ENCODE measurements at places on chromosomes 7 and 10. TPM values are rescaled to one million over a fixed set of nuclear protein-coding genes. Genes with fewer than 3 reads are reported as not detected.

GRCh38 chr10:26881600-26882331 is 21.0 kb upstream of the ABI1 start:
- DNase-seq, result no peak

- DNase-seq, result peak; percentile 62
These were observed 111.2 kb upstream of the TCERG1L start for GRCh38 chr10:131422731-131423130.

GRCh38 chr10:58266003-58266825 is 1.5 kb downstream of the IPMK start:
- no peak for DNase-seq

HSPA12A gene
- total RNA-seq, result 20.5 TPM

GRCh38 chr7:157397731-157398691 is 61.2 kb downstream of the DNAJB6 start:
- peak; percentile 86 for DNase-seq

COL1A2 gene
- 780 TPM for total RNA-seq

DNA sequence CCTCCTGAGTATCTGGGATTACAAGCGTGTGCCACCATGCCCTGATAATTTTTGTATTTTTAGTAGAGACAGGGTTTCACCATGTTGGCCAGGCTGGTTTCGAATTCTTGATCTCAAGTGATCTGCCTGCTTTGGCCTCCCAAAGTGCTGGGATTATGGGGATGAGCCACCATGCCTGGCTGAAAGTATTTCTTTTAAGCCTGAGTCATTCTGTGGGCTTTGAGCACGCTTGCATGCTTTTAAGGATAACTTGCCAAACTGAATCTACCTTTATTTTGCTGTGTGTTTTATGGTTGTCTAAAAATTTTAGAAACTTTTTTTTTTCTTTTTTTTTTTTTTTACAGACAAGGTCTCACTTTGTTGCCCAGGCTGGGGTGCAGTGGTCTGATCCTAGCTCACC is 33.2 kb downstream of the CNNM2 start:
- no peak for DNase-seq

DNA sequence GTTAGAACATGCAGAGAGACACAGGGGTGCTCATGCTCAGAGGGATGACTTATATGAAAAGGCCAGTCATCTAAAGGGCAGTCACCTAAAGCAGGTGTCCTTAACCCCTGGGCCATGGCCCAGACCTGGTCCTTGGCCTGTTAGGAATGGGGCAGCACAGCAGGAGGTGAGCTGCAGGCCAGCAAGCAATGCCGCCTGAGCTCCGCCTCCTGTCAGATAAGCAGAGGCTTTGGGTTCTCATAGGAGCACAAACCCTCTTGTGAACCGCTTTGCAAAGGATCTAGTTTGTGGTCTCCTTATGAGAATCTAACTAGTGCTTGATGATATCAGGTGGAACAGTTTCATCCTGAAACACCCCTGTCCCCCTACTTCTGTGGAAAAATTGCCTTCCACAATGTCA is 14.5 kb downstream of the ANKRD7 start:
- no peak for DNase-seq

CASD1 gene
- 20.0 TPM for total RNA-seq

PPP1R3C gene
- 51.2 TPM for total RNA-seq

SLC26A3 gene
- total RNA-seq, result not detected

DNA sequence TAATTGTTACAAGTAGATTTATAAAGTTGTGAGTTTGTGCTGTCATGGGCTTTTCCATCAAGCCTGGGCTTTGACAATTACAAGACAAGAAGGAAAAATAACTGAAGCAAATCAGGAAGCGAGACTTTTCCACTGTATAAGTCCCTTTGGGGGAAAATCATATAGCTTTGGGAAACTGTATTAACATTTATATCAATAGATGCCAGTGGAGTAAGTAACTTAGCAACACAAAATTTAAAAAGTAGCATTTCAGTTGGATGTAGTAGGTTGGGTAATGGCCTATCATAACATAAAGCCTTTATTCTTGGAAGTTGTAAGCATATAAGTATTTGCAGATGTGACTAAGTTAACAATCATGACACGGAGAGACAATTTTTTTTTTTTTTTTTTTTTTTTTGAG is 931.1 kb downstream of the CNTNAP2 start:
- no peak for DNase-seq

FZD1 gene
- 25.4 TPM for total RNA-seq

- DNase-seq, result no peak
These were observed 154.1 kb upstream of the MTPN start for GRCh38 chr7:136131304-136131630.

- no peak for DNase-seq
These were observed 168.3 kb downstream of the CHRM2 start for GRCh38 chr7:137036768-137037167.

GHRHR gene
- total RNA-seq, result 1.2 TPM

RPP38 gene
- 10.0 TPM for total RNA-seq

DNA sequence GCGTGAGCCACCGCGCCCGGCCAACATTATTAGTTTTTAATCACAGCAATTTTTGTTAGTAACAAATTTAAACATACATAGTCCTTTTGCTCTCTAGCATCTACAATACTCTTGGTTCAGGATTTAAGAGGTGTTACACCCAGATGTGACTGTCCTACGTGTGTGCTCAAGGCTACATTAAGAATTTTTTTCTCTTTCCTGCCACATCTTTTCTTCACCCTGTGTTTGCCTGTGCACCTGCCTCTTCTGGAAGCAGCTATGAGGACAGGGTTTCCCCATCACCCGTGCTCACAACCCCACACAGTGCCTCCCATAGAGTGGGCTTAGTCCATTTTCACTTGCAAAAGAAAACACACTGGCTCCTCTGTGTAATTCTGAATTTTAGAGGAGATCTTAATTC is 186.7 kb upstream of the KLF6 start:
- no peak for DNase-seq

GRCh38 chr7:126780993-126781392 is 471.7 kb downstream of the GRM8 start:
- no peak for DNase-seq

GRCh38 chr7:158843771-158844170 is 12.6 kb upstream of the DYNC2I1 start:
- no peak for DNase-seq

DNA sequence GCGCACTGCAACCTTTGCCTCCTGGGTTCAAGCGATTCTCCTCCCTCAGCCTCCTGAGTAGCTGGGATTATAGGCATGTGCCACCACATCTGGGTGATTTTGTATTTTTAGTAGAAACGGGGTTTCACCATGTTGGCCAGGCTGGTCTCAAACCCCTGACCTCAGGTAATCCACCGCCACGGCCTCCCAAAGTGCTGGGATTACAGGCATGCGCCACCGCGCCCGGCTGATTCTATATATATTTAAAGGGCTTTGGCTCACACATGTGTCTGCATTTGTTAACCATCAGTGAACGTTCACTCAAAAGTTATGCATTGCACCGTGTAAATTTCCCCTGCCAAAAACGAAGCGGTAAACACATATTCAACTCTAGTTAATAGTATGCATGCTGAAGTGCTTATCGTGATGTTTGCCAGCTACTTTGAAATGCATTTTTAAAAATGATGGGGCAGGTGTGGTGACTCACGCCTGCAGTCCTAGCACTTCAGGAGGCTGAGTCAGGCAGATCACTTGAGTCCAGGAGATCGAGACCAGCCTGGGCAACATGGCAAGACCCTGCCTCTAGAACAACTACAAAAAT is 17.7 kb upstream of the WIPI2 start:
- peak; percentile 50 for DNase-seq

GRCh38 chr7:140631021-140631420 is 9.6 kb downstream of the DENND2A start:
- DNase-seq, result no peak

GRM3 gene
- total RNA-seq, result not detected

MLXIPL gene
- 3.3 TPM for total RNA-seq

DNA sequence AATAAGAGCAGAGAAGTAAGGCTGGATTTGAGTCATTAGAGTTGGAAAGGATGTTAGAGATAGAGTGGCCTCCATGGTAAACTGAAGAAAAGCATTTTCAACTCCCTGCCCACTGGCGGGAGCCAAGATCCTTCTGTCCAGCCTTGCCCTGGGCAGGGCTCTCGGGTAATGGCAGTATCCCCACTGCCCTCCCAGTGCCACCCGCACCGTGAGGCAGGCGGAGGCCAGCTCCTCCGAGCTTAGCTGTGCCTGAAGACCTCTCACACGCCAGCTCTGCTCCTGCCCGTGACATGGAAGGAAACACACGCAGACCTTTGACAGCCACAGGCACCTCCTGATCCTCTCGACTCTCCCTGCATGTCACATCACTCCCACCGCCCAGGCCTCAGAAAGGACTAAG is 22.3 kb downstream of the BCCIP start:
- no peak for DNase-seq

DNA sequence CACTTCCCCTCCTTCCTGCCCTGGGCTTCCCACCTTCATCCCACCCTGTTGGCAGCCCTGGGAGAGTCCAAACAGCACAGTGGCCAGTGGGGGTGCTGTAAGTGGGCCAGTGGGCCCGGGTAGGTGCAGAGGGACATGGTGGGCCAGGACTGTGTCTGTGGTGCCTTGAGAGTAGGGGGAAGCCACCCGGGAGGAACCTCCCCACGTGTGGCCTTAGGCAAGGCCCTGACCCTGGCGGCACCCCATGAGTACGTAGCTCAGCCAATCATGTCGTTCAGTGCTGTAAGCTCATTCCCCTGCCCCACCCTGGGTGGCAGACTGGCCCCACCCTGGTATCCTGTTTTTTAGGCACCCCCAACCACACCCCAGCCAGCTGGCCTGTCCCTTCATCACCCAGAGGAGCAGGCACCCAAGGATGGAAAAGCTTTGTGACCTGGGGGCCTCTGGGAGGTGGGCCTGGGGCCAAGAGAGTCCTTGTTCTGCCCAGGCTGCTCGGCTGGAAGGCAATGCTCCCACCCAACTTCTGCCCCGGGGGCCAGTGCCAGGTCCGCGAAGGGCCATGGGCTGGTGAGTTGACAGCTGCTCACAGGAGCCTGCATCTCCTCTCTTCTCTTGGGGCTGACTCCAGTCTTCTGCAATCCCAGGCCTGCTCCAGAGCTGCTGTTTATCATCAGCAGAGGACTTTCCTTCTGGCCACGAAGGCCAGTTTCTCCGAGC is 41.6 kb downstream of the TSPAN15 start:
- peak; percentile 78 for DNase-seq

DNA sequence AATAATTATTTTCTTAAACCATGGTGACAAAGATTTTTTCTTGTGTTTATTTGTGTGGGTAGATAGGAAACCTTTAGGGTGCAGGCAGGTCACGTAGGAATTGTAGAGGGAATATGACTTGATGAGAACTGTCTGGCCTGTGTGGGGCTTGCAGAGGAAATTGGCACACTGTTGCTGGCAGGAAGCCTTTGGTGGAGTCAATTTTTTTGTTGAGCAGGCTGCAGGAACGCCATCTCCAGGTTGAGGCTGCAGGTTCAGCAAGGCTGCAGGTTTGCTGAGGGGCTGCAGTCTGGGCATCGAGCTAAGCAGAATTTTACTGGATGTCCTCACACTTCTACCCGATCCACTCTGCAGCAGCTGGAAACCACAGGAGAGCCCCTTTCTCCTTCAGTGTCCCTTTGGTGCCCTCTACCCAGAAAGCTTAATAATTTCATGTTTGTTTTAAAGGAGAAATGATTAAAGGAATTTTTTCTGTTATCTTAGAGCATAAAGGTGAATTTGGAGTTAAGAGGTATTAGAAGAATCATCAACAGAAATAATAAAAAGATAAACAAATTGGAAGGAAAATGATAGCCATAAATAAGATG is 37.0 kb downstream of the TBC1D12 start:
- DNase-seq, result no peak

CDK5 gene
- 7.3 TPM for total RNA-seq

DNA sequence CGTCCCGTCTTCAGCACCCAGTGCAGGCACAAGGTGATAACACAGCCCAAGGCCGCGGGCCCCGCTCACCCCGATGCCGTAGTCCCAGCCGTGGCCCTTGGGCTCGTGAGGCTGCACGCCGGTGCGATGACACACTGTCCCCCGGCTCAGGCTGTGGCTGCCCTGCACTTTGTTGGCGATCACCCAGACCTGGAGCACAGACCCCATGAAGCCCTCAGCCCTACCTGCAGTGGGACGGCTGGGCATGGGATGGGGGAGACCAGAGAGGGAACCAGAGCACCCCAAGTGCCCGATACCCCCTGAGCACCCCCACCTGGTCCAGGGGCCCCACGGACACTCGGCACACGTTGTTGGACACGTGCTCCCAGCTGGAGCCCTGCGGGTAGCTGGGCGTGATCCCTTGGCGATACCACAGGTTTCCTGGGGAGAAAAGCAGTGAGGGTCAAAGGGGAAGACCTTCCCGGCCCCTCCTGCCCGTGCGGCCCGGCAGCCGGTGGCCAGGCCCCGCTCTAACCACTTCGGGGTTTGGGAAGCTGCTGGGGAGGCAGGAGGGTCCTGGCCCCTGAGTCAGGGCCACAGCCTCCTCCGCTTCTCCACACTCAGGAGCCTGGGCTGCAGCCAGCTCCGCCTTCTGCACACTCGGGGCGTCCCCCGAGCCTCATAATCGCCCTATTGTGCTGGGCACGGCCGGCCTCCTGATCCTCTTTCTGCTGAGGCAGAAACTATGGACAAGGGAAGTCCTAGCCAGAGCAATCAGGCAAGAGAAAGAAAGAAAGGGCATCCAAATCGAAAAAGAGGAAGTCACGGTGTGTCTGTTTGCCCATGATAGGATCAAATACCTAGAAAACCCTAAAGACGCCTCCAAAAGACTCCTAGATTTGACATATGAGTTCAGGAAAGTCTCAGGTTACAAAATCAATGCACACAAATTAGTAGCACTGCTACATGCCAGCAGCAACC is 6.7 kb downstream of the BHLHA15 start:
- peak; percentile 82 for DNase-seq

MMRN2 gene
- total RNA-seq, result 57.0 TPM

SPDYE6 gene
- total RNA-seq, result not detected

DNA sequence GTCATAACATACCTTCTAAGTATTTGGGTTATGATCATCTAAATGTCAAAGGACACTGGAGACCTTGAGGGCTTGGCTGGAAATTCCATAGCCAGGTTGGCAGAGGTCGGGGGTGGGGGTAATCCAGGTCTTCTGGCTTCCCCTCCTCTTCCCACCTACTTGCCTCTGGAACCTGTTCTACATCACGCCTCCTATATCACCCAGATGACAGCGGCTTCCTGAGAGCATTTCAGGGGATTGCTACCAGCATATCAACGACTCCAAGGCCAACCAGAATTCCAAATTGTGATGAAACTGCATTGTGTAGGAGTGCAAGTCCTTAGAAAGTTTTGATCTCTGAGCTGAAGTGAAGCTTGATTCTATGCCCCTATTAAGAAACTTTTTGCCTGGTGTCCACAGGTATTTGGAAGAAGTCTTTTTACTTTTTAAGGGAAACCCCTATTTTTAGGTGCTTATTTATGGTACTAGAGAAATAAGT is 95.7 kb downstream of the SH2D4B start:
- no peak for DNase-seq

- no peak for DNase-seq
These were observed 7.1 kb downstream of the MICALL2 start for GRCh38 chr7:1452205-1452604.

SLC26A5 gene
- not detected for total RNA-seq

Data from posterior vena cava (tissue), 2 donors.